ENCODE measurements at places on chromosomes 7 and 10. TPM values are rescaled to one million over a fixed set of nuclear protein-coding genes. Genes with fewer than 3 reads are reported as not detected.

- no peak for DNase-seq
Measured at GRCh38 chr7:6256109-6256483, 16.3 kb downstream of the CYTH3 start.

- DNase-seq = peak; percentile 48
Measured at GRCh38 chr7:100799037-100799896, 28.1 kb downstream of the EPHB4 start.

- no peak for DNase-seq
Measured at GRCh38 chr10:4474829-4475228, 351.2 kb upstream of the AKR1E2 start.

- no peak for DNase-seq
Measured at GRCh38 chr7:92156990-92157389, 22.0 kb downstream of the LRRD1 start.

DNA sequence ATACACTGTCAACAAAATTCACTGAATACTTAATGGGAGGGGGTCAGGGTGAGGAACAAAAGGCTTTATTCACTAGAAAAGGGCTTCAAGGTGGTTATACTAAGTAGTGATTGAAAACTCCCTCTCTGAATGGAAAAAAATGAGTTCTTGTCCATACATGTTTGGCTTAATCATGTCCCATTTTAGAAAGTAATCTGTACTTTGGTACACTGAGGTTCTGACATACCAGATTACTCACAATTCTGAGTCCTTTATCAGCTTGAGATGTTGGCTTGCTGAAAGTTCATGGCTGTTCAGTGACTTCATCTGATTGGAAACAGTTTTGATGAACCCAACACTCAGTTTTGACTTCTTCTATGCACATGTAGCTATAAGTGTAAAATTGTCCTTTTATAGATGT, 12.8 kb upstream of the NOBOX start:
- DNase-seq = no peak

- no peak for DNase-seq
Measured at GRCh38 chr10:88111294-88111693, 247.9 kb downstream of the PTEN start.

- no peak for DNase-seq
Measured at GRCh38 chr7:84633-85020, 107.7 kb upstream of the FAM20C start.

GRCh38 chr7:141679014-141679413, 23.0 kb downstream of the DENND11 start:
- no peak for DNase-seq

- DNase-seq = no peak
Measured at GRCh38 chr7:108311446-108312168, 144.6 kb downstream of the NRCAM start.

DNA sequence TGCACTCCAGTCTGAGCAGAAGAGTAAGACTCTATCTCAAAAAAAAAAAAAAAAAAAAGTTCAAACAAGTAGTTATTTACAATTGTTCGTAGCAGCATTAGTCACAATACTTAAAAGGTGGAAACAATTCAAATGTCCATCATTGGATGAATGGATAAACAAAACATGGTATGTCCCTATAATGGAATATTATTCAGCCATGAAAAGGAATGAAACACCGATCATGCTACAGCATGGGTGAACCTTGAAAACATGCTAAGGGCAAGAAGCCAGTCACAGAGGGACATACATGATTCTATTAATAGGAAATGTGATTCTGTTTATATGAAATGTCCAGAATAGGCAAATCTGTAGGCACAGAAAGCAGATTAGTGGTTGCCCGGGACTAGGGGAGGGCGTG, 15.9 kb downstream of the DOCK1 start:
- DNase-seq = no peak

DNA sequence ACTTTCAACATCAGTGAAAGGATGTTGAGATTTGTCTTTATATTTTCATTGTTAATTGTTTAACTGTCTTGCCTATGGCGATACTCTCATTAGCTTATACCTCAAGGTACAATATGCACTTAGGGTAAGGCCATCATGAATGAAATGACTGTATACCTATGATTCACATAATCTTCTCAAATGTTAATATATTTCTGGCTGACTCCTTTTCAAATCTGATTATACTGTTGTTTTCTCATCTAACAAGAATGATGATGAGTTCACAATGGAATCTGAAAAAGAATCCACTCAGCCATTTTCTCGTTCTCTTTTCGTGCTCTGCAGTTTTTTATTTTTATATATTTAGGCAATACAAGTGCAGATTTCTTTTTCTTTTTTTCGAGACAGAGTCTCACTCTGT, 159.1 kb downstream of the ARHGAP12 start:
- DNase-seq = no peak

DNA sequence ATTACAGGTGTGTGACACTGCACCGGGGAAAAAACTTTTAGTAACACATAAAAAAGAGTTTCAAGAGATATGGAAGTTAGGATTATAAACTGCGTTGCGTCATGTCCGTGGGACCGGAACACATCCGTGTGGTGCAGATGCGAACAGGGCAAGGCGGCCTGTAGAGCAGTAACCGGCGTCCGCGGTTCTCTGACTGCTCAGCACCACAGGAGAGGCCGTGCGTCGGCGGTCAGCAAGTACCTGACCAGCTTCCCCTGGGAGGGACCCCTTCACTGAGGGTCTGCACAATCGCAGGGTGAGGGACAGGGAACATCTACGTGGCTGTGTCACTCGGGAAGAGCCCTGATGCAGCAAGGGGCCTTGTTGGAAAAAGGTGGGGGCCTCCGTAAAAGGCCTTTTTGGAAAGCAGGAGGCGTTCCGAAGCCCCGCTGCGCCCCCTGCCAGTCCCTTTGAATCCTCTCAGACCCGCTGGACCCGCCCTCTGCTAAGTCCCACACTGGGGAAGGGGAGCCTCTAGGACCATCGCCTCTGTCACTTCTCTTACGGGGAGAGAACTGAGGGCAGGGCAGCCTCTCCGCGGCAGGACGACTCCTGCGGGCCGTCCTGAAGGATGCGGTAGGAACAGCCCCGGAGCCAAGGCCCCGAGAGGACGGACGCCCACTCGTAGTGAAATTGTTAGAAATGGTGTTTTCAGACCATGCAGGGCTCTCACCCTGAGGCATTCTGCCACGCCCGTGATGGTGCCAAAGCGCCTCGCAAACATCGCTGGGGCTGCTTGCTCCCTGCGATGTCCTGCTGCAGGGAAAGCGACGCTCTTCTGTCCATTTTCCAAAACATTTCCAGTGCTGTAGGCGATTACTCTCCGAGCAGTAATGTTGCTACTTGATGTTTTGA, 771.6 kb upstream of the COBL start:
- DNase-seq = no peak

DNA sequence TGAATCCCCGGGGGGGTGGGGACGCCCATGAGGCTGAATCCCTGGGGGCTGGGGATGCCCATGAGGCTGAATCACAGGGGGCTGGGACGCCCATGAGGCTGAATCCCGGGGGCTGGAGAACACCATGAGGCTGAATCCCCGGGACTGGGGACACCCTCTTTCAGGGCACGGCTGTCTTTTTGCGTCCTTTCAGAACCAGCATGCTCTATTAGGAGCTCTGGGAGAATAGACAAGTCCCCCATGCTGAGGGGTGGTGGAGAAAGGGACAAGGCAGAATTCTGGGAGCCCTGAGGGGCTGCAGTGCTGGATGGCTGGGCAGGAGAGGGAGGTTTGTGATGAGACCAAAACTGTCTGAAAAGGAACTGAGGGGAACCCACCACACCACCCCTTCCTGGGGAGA, 257.3 kb upstream of the TCERG1L start:
- no peak for DNase-seq

- no peak for DNase-seq
Measured at GRCh38 chr7:48563334-48563733, 361.0 kb upstream of the CDC14C start.

DNA sequence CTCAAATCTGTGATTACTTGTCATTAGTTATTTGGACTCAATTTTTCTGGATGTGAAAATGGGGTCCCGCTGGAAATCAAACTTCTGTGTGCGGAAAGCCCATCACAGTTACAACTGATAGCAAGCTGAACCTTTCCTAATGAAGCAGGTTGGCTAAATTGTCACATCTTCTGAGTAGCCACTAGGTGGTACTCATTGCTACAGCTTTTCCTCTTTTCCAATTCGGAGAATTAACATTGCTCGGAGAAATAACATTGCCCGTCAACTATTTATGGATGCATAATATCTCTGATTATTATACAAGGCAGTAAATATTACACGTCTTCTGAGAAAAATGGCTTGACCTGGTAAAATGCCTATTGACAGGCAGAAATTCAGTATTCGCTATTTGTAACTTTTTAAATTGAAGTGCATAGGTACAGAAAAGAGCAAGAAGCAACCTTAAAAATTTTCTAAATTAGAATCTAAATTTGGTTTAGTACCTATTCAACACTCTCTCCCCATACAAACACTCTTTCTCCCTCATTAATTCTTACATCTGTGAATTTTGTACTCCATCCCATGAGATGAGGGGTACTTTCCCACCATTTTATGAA, 17.3 kb upstream of the BLOC1S2 start:
- DNase-seq = no peak

DNA sequence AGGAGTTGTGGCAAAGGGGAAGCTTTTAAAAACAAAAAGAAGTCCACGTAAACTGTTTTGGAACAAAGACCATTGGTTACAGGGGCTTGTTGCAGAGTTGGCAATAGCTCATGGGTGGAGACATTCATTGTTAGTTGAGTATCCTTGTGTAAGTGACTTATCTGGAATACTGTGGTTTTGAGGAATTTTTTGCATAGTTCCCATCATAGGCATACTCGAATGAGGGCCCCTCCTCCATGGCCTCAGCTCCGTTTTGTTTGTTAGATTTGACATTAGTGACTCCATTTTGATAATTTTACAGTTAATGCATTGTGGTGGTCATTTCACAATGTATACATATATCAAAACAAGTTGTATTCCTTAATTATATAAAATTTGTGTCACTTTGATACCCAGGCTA, 12.8 kb upstream of the SMKR1 start:
- DNase-seq = no peak

VAX1 gene
- not detected for total RNA-seq

PLA2G12B gene
- not detected for total RNA-seq

MKI67 gene
- 6.4 TPM for total RNA-seq
